ENCODE measurements at places on chromosomes 12 and 14.

- no peak for DNase-seq
These were observed 62.5 kb downstream of the DRAM1 start for GRCh38 chr12:101939856-101940265.

- DNase-seq: no peak
These were observed 22.5 kb downstream of the TESC start for GRCh38 chr12:117076410-117077372.

GRCh38 chr12:22409377-22410164 lies 75.1 kb upstream of the ST8SIA1 start:
- no peak for DNase-seq

DNA sequence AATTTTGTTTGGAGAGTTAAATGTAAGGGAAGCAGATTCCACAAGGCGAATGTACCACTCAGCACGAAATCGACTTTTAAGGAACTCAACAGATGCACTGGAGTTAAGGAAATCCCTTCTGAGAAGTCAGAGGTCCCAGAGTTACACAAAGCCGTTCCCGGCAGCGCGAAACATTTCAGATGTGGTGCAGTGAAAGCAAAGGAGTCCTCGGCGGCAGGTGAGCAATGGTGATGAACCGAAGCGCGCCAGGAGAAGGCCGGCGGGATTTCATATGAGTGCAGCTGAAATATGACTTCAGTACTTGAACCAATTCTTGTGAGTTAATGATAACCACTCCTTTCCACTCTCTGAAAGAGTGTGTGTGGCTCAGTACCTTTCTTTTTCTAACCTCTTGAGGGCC lies 183.2 kb downstream of the GRIP1 start:
- no peak for DNase-seq

DNA sequence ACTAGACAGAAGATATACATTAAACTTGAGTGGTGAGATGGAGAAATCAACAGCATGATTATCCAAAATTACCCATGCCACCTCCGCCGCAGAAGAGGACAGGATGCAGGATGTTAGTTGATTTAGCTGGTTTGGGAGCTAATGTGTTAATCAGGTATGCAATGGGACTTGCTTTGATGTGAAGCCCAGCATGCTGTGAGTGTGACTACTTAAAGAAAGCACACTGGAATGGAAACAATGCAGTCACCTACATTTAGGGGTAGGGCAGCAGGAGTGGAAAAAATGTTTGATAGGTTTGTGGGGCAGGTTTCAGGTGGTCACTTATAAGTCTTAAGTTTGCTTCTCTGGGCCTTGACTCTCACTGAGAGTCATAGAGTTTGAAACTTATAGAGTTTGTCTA lies 170.0 kb upstream of the DAAM1 start:
- DNase-seq: no peak

DNA sequence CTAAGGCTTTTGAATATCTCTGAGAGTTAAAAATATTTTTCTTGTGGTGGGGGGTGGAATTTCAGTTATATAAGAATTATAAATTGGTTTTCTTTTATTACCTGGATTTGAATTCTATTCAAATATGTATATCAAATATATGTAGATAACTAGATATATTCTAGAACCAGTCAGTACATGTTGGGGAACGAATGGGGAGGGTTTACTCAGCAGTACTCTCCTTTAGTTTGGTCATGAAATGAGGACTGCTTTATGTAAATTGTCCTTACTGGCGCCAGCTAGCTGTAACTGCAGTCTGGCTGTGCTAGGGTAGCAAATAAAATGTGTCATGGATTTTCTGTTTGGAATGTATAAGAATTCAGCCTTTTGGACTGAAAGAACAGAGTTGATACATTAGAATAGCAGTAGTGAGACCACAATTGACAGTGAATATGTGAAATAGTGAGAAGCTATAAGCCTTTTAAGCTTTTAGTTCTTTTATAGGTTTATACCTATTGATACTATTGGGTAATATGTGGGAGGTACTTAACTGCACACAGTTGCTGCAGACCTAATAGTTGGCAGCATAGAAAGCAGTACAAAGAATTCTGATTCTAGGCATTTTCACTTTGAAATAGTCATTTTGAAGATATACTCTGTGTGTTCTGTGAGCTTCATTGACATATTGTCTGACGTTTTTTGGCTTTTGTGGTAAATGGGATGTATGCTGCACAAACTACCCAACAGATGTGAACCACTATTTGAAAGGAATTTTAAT lies 29.0 kb downstream of the ATF7IP start:
- peak; percentile 68 for DNase-seq

DNA sequence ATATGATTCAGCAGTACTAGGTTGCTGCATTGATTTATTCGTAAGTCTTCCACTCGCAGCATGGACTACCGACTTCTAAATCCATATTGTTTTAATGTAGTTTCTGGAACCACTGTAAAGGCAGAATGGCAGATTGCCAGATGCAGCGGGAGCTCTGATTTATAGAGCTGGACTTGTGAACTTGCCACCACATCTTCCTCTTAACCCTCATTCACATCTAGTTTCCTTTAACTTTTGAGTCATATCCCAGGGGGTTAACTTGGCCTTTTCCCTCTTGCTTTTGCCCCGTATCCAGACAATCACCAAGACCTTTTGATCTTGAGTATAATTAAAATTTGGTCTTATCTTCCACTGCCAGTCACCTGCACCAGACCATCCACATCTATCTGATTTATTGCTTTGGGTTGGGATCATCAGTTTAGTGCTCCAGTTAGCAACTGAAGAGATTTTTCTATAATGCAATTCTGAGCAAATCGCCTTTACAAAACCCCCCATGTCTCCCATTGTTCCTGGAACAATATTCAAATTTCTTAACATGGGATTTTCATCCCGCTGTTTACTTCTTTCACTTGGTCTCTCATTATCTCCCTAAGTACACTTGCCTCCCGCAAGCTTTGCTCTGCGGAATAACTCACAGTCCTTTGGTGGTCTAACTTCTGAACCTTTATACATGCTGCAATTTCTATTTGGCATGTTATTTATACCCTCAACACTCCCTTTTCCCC lies 130.5 kb downstream of the ACSS3 start:
- peak; percentile 58 for DNase-seq

GRCh38 chr14:55240526-55241178 lies 30.6 kb upstream of the FBXO34 start:
- no peak for DNase-seq

DNA sequence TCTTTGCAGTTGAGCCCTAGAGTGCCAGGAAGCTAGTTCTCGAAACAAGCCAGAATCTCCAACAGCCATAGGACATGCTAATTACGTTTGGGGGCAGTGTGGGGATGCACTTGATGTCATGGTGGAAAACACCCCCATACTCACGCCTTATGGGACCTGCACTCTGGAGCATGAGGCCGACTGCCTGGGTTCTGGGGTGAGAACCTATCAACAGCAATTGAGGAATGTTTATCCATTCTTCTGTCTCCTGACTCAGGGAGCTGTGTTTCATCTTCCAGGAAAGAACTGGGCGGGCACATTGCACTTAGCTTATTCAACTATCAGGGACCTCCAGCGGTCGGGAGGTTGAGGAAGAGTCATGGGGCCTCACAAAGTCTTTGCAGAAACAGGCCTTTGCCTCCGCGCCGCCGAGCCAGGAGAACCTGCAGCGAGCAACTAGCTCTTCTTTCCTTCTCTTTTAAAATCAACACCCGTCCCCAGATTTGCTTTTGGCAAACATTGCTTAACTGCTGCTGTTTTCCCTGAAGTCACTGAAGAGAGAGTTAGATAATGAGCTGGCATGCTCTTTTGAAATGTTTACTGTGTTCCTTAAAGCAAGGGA lies 226.1 kb upstream of the DIO3 start:
- no peak for DNase-seq

GRCh38 chr12:53046655-53047220 lies 3.1 kb upstream of the TNS2 start:
- DNase-seq: no peak

- peak; percentile 35 for DNase-seq
These were observed 2.3 kb downstream of the SPATS2 start for GRCh38 chr12:49369411-49370145.

Measured in SHP77 treated with DMSO at 0.1 percent for 48 hours (cell line).